ENCODE measurements at places on chromosomes 12 and 14.
A peak's percentile ranks its signal among the peaks of the same experiment; 100 is the strongest.

GRCh38 chr12:125247477-125247876 is 182.2 kb downstream of the AACS start:
- H3K4me3 ChIP-seq = no peak overlapping the region
- peaks cover 50% of the 10 kb centered on the region for H3K4me1 ChIP-seq
- H3K27ac ChIP-seq = no peak overlapping the region

DNA sequence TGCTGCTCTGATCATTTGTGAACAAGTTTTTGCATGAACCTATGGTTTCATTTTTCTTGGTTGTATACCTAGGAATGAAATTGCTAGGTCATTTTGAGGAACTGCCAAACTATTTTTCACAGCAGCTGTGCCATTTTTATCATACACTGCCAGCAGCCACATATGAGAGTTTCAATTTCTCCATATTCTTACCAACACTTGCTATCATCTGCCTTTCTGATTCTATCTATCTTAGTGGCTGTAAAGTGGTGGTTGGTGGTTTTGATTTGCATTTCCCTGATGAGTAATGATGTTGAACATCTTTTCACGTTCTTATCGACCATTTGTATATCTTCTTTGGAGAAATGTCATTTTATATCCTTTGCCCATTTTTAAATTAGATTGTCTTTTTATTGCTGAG is 146.1 kb downstream of the C12orf75 start:
- H3K27ac ChIP-seq = no peak overlapping the region
- peaks cover 17% of the 10 kb centered on the region for H3K4me1 ChIP-seq
- DNase-seq = no peak
- peaks cover 5% of the 10 kb centered on the region for H3K27me3 ChIP-seq
- H3K4me3 ChIP-seq = no peak overlapping the region
- H3K36me3 ChIP-seq = peaks cover 5% of the 10 kb centered on the region

DNA sequence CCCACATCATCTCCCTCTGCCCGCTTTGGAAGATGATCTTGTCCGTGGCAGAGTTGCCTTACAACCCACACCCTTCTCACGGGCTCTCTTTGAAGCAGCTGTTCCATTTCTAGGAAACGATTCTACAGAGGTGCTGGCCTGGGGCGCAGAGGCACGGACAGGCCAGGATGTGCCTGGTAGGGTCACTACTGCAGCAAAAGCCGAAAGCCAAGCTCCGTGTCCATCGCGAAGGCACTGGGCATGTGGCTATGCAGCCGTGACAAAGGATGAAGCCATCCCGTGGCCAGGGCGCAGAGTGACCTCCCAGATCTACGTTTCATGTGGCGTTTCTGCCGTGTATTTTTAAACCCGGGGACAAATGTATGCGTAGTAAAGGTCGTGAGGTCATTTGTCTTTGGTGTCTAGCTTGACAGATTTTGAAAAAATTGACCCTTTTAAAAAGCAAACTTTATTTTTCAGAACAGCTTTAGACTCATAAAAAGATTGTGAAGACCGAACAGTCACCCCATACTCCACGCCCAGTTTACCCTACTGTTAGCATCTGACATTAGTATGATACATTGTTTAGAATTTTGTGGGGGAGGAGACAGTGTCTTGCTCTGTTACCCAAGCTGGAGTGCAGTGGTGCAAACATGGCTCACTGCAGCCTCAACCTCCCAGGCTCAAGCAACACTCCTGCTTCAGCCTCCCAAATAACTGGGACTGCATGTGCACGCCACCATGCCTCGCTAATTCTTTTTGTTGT is 40.4 kb upstream of the NCOR2 start:
- H3K4me3 ChIP-seq = no peak overlapping the region
- H3K27ac ChIP-seq = peak overlapping the region; percentile 7
- peaks cover 37% of the 10 kb centered on the region for H3K4me1 ChIP-seq
- peaks cover 10% of the 10 kb centered on the region for H3K27me3 ChIP-seq
- no peak for DNase-seq

DNA sequence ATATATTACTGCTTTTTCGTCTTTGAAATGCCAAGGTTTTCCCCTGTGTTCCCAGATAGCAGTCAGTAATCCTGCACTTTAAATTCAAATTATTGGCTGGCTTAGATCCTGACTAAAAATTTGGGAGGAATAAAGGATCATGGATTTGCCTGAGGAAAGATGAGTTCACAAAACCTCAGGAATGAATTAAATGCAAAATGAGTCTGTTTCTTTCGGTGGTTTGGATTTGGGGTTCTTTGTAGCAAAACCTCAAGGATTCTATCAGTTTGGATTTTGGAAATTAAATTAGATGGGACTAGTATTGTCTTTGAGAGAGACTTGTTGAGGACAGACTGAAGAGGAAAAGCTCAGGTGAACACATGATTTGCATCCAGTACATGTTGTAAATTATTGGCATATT is 36.1 kb downstream of the PPFIBP1 start:
- H3K27me3 ChIP-seq = peaks cover 2% of the 10 kb centered on the region
- H3K4me1 ChIP-seq = peaks cover 46% of the 10 kb centered on the region
- no peak overlapping the region for H3K27ac ChIP-seq
- no peak overlapping the region for H3K4me3 ChIP-seq

DNA sequence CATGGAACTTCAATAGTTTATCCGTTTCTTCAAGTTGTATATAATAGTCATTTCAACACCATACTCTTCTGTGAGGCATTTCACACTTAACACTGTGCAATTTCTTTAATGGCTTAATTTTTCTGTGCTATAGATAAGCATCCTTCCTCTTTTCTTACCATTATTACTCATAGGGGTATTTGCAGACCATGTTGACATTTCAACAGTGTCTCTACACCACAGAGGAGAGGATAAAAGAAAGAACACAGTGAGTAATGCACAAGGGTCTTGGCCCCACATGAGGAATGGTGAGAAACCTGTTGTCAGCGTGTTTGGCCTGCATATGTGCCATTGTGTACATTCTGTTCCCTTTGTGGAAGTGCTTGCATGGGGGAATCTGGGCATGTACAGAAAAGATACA is 421.5 kb upstream of the MDGA2 start:
- no peak overlapping the region for H3K4me3 ChIP-seq
- H3K4me1 ChIP-seq = no peaks in the 10 kb centered on the region
- H3K27ac ChIP-seq = no peak overlapping the region
- DNase-seq = no peak

DNA sequence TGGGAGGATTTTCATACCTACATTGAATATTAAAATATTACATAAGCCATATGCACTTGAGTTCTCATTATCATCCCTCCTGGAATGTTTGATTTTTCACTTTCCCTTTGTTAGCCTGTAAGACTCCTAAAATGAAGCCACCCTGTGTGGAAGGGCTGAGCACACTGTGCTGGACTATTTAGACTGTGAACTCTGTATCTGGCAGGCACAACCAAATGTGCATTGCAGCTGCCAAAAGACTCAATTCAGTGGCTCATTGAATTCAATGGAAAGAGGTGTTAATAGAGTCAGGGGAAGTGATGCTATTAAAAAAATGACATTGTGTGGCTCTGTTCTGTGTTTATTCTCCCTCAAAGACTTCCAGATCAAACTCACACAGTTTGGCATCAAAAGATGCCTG is 111.1 kb downstream of the SMOC1 start:
- DNase-seq = no peak
- peaks cover 16% of the 10 kb centered on the region for H3K27me3 ChIP-seq
- peaks cover 45% of the 10 kb centered on the region for H3K4me1 ChIP-seq
- H3K36me3 ChIP-seq = peaks cover 61% of the 10 kb centered on the region
- H3K27ac ChIP-seq = no peak overlapping the region

DNA sequence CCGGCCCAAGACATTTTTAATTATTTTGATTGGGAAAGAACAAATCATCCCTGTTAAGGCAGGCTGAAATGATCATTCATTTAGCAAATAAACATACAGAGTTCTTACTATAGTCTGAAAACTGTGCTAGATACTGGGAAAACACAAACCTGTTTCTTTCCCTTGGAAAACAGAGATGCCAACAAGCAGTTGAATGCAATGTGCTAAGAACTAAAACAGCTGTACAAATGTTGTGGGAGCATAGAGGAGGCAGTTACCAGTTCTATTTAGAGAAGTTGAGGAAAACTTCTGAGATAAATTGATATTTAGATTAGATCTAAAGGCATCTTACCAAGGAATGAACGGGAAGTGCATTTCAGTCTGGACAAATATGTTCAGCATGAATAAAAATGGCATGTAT is 3.2 kb upstream of the NECAP1 start:
- H3K4me1 ChIP-seq = peaks cover 58% of the 10 kb centered on the region
- peaks cover 9% of the 10 kb centered on the region for H3K27me3 ChIP-seq
- no peaks in the 10 kb centered on the region for H3K36me3 ChIP-seq
- no peak for DNase-seq
- H3K4me3 ChIP-seq = no peak overlapping the region

DNA sequence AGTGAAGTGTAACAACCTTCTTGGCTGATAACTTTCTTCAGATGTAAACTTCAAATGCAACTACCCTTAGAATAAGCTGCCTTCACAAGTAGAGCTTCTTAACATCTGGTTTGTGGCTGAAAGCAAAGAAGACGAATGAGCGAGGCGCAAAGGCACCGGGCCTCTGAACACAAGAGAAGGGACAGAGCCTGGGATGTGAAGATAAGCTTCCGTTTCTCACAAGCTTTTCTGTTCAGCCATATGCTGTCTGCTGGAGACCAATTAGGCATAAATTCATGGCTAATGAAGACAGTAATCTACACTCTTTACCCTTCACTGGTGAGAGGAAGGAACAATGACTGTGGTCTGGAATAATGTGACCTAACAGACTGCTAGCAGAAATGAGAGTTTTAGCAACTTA is 195.2 kb downstream of the ATXN7L3B start:
- no peak for DNase-seq
- H3K27ac ChIP-seq = peak overlapping the region; percentile 48
- H3K27me3 ChIP-seq = no peaks in the 10 kb centered on the region
- H3K36me3 ChIP-seq = no peaks in the 10 kb centered on the region

GRCh38 chr14:28565345-28565744 is 201.2 kb upstream of the FOXG1 start:
- no peaks in the 10 kb centered on the region for H3K36me3 ChIP-seq

DNA sequence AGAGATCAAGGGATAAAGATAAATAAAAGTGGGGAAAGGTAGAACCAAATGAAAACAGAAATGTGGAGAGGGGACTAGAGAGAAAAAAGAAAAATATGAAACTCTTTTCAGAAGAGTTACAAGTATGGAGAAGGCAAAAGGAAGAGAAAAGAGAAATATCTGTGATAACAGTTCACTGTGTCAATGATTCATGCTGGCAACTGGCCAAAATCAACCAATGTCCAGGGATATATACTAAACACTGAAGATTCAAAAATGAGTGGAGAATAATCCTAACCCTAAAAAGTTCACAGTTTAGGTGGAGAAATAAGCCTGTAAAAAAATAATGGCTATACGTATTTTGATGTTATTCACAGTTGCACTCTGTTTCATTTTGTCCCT is 372.3 kb upstream of the KITLG start:
- H3K4me3 ChIP-seq = no peak overlapping the region
- DNase-seq = no peak
- peak overlapping the region; percentile 43 for H3K27ac ChIP-seq
- H3K36me3 ChIP-seq = peaks cover 6% of the 10 kb centered on the region

DNA sequence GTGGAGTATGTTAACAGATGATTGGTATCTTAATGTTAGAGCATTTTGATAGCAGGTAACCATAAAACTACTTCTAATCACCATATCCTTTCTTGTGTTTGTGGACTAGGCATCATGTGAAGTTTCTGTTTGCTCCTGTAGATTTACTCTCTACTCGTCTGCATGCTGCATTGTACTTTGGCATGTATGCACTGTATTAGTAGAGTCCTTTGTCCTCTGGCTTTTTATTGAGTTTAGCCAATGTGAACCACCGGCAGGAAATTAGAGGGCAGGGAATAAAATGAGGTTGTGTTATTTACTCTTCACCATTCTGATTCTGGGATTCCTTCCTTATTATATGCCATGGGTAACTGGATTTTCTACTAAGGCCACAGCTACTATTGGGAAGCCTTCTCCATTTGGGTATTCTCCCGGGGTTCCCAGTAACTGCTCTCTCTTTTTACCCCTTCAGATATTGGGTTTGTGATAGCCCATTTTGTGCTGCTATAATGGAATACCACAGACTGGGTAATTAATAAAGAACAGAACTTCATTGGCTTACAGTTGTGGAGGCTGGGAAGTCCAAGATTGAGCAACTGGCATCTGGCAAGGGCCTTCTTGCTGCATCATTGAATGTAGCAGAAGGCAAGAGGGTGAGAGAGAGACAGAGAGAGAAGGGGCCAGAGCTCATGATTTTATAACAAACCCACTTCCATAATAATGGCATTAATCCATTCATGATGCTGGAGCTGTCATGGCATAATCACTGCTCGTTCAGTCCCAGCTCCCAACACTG is 22.4 kb downstream of the FAM177A1 start:
- DNase-seq = no peak
- no peaks in the 10 kb centered on the region for H3K4me1 ChIP-seq
- H3K27me3 ChIP-seq = no peaks in the 10 kb centered on the region
- no peak overlapping the region for H3K27ac ChIP-seq
- peaks cover 66% of the 10 kb centered on the region for H3K36me3 ChIP-seq

- H3K4me1 ChIP-seq = peaks cover 5% of the 10 kb centered on the region
- no peak for DNase-seq
- H3K27me3 ChIP-seq = peaks cover 8% of the 10 kb centered on the region
- no peak overlapping the region for H3K27ac ChIP-seq
- H3K4me3 ChIP-seq = no peak overlapping the region
These were observed 102.8 kb upstream of the BCAT1 start for GRCh38 chr12:25051656-25052195.
